ENCODE measurements at places on chromosomes 3 and 15.

DNA sequence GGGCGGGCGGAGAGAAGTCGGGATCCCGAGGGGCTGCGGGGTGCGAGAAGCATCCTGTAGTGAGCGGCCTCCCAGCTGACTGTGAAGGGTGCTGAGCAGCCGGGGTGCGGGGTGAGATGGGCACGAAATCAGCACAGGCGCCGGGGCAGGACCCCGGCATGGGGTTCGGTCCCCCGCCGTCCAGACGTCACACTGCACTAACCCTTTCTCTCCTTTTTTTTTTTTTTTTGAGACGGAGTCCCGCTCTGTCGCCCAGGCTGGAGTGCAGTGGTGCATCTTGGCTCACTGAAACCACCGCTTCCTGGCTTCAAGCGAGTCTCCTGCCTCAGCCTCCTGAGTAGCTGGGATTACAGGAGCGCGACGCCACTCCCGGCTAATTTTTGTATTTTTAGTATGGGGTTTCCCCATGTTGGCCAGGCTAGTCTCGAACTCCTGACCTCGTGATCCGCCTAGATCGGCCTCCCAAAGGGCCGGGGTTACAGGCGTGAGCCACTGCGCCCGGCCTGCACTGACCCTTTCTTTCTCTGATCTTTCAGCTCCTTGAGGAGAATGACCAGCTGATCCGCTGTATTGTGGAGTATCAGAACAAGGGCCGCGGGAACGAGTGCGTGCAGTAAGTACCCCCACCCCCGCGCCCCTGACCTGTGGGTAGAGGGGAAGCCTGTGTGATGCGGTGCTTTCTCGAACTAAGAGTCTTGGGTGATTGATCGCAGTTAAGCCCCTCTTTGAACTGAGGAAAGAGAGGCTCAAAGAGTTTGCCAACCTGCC lies 513 bp downstream of the SS18L2 start:
- no peak for DNase-seq

DNA sequence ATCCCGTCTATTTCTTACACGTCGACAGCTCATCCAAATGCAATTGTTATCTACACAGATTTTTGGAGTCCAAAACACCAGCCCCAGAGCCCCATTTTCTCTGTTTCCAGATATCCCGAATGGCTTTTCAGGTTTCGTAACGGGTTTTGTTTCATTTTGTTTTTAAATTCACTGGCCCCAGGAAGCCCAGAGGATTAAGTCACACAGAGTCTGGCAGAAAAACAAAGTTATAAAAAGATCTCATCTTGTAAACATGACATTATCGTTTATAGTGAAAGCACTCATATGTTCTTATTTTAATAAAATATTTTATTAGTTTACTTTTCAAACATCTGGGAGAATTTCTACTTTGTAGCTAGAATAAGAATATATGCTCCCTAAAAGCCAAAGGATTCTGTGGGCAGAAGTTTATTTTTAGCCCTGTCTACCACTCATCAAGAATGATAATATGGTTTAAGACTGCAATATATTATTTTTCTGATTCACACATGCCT lies 149.3 kb upstream of the SLC2A2 start:
- DNase-seq: no peak

DNA sequence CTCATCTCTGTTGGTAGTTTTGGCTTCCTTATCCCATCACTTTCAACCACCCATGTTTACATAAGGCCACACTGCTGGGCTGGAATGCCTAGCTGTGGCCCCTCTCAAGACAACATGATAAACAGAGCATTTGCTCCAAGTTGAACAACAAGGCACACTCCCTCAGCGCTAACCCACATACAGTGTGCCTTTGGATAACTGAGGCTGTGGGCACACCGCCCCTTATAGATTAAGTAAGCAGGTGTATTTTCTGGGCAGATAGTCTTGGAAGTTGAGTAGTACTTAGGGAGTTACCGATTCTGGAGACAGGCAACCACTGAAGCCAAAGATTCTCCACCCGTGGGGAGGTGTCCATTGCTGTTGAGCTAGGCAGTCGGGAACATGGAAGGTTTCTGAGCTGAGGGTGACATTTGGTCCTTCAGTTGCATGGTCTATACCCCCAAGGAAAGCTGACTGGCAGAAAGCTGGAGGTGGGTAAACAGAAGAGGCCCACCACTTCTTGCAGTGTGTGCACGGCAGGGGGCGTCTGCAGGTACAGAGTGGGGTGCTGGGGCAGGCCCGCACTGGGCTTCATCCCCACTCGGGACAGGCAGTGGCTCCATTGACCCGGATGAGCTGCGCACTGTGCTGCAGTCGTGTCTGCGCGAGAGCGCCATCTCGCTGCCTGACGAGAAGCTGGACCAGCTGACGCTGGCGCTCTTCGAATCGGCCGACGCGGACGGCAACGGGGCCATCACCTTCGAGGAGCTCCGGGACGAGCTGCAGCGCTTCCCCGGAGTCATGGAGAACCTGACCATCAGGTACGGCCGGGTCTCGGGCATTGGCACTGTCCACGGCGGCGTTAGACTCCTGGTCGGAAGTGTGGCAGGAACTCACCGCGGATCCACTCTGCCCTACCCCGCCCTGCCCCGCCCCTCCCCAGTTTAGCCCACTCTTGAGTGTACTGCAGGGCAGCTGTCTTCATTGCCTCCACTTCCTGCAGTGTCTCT lies 16.8 kb downstream of the NOX5 start:
- DNase-seq: peak; percentile 24

DNA sequence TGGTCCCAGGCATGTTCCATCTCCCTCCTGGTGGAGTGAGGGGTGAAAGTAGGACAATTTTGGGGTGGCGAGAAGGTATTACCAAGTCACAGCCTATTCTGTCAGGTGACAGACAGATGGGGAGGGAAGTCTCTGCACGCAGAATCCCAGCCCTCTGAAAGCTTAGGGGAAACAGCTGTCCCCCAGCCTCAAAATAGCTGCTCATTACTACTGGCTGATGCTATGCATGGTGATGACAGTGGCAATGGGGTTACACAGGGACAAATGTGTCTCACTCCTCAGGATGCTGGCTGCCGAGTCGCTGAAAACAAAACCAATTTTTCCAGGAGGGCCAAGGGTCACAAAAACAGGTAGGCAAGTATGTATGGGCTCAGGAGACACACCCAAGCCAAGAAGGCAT lies 68.8 kb upstream of the OXTR start:
- DNase-seq: no peak

GRCh38 chr3:56251343-56251945 lies 216.8 kb downstream of the ERC2 start:
- DNase-seq: no peak

GRCh38 chr3:31531452-31531991 lies 1.2 kb upstream of the STT3B start:
- DNase-seq: no peak

- DNase-seq: no peak
Observed at GRCh38 chr15:91268510-91268909, 168.5 kb downstream of the SV2B start.

DNA sequence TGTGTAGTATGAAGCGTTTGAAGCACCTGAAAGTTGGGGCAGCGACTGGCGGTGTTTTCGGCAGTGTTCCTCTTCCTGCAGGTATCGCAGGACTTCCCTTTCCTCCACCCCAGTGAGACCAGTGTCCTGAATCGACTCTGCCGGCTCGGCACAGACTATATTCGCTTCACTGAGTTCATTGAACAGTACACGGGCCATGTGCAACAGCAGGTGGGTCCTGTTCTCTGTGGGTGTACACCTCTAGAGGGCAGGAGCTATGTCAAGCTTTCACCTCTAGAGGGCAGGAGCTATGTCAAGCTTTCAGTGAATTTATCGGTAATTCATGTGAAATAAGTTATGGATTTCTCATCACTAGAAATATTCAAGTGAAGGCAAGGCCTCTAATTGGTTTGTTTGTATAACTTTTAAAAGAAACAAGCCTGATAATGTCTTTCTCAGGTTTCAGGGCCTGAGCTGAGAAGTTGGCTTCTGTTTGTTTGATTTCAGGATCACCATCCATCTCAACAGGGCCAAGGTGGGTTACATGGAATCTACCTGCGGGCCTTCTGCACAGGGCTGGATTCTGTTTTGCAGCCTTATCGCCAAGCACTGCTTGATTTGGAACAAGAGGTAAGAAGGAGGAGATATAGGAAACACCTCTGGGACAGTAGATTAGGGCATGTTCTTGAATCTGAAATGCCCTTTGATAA lies 5.3 kb downstream of the TUBGCP4 start:
- DNase-seq: no peak

GRCh38 chr3:179512378-179512777 lies 50.3 kb upstream of the ACTL6A start:
- no peak for DNase-seq

- DNase-seq: no peak
Observed at GRCh38 chr15:83546512-83546888, 99.4 kb downstream of the SH3GL3 start.

DNA sequence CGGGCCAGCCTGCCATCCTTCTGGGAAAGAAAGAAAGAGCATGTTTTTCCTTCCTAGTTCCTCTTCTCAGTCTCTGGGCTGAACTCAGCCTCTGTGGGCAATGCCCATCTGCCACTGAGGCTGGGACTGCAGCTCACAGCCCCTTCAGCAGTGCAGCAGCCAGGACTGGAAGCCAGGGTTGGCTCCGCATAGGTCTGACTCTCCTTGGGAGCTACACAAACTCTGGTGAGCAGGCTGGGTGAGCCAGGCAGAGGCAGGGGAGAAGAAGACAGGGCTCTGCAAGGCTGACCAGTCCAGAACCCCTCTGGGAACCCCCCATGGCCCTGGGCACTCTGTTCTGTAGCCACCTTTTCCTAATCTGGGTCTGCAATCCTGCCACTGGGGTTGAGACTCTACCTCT lies 3.6 kb downstream of the DISP2 start:
- DNase-seq: no peak

- DNase-seq: no peak
Observed at GRCh38 chr3:178718995-178719635, 182.9 kb downstream of the KCNMB2 start.

Data from left ventricle myocardium inferior (tissue), 1 donor.